ENCODE measurements at places on chromosomes 16 and 17.

DNA sequence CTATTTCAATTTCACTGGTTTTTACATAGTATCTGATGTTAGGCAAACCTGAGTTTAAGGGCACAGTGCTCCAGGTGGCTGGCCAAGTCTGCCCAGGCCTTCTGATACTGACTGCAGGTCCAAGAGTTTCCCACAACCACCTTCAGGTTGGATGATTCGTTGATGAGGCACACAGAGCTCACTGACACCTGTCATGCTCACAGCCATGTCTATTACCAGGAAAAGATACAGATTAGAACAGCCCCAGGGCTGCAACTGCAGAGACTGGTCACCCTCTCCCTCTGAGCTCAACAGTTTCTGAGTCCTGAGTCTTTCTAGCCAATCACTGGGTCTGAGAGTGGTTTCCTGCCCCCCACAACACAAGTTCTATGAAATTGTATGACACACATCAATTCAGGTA, 37.2 kb downstream of the MEAK7 start:
- no peak for DNase-seq

- DNase-seq = no peak
Observed at GRCh38 chr16:1109648-1110047, 13.6 kb upstream of the C1QTNF8 start.

DNA sequence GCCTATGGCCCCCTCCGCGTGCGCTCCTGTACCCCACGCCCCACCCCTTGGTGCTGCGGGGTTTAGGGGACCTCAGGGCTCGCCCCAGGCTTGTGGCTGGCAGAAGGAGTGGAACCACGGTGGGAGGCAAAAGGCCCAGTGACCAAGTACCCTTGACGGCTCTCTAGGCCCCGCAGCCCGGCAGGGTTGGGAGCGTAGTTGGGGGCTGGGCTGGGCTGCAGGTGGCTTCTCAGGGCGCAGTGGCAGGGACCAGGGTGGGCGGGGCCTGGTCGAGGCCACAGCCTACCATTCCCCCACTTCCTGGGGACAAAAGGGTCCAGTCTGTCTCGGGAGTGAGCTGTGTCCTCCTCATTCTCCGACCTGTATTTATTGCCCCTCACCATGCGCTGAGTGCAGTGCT, 124.9 kb downstream of the RBFOX3 start:
- DNase-seq = no peak

GRCh38 chr17:41944943-41945342, 14.5 kb downstream of the ODAD4 start:
- DNase-seq = no peak

GRCh38 chr17:13478326-13478830, 123.4 kb downstream of the HS3ST3A1 start:
- no peak for DNase-seq

- DNase-seq = no peak
Observed at GRCh38 chr16:4882000-4882632, 34.8 kb downstream of the UBN1 start.

DNA sequence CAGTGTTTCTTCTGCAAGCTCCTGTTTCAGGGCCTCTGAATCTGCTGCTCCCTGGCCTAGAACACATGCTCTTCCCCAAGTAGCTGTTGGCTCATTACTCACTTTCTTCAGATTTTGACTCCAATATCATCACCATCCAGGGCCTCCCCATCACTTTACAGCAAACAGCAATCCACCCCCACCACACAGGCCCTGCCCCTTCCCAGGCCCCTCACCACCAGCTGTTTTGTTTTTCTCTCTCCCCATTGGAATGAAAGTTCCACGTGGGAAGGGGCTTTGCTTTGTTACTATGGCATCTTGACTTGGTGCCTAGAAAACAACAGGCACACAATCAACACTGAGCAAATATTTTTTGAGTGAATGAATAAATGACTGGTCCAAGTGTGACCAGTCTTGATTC, 4.0 kb downstream of the TMEM170A start:
- peak; percentile 56 for DNase-seq

GRCh38 chr17:17685775-17686291, 4.6 kb downstream of the RAI1 start:
- no peak for DNase-seq

- DNase-seq = no peak
Observed at GRCh38 chr16:27474921-27475320, 72.9 kb downstream of the IL21R start.

GRCh38 chr17:80859002-80859941, 132.4 kb upstream of the CHMP6 start:
- DNase-seq = peak; percentile 41

DNA sequence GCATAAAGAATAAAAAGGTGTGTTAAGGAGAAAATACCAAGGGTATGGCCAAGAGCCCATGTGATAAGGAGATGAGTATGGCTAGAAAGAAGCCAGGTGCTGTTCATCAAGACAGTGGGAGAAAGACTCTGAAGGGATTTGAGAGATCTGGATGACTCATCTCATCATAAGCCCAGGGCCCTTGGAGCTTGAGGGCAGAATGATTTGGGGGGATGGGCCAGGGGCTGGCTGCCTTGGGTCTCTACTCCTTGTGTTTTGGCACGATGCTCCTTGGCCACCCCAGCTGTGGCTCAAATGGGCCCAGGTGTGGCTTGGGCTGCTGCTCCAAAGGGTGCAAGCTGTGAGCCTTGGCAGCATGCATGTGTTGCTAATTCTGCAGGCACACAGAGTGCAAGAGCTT, 14.5 kb upstream of the TNFRSF13B start:
- DNase-seq = no peak

All from neural progenitor cell (in vitro differentiated cells).